Activated T-cell treated with anti-CD3 and anti-CD28 coated beads for 4 hours (primary cell): ENCODE measurements at places on chromosomes 4 and X.

- DNase-seq, result no peak
These were observed 55.0 kb upstream of the PACRGL start for GRCh38 chr4:20645236-20645635.

DNA sequence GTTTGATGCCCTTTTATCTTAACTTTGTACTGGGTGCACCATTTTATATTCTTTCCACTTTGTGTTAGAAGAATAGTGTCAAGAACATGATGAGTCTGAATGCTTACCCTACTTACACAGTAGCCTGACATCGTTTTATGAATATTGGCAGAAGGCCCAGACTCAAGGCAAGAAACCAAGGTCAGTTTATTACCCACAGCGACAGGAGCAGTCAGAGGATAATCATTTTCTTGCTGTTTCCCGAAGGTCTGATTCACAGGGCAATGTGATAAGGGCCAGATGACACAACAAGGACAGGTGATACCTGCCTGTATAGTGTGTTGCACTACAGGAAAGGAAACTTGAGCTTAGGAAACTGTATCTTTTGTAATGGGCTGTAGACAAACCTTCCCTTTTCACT lies 417.4 kb downstream of the SPOCK3 start:
- no peak for DNase-seq

- no peak for DNase-seq
These were observed 1651.4 kb upstream of the IGFBP7 start for GRCh38 chr4:58761563-58761962.

- DNase-seq, result no peak
These were observed 138.6 kb downstream of the HS6ST2 start for GRCh38 chrX:132819711-132820264.

- DNase-seq, result no peak
These were observed 90.4 kb upstream of the HPRT1 start for GRCh38 chrX:134369576-134369975.

- DNase-seq, result no peak
These were observed 247.4 kb upstream of the HAND2 start for GRCh38 chr4:173777421-173777820.
